ENCODE measurements at places on chromosomes 12 and 14. TPM values are rescaled to one million over a fixed set of nuclear protein-coding genes. Genes with fewer than 3 reads are reported as not detected.

The LRTM2 gene
- total RNA-seq = not detected

The TM7SF3 gene
- total RNA-seq = 68.0 TPM

The AQP2 gene
- total RNA-seq = not detected

The ABCC9 gene
- total RNA-seq = 28.3 TPM

The PPFIA2 gene
- 3.3 TPM for total RNA-seq

The PRB2 gene
- total RNA-seq = not detected

The C3AR1 gene
- total RNA-seq = 0.72 TPM

The SDR39U1 gene
- total RNA-seq = 11.6 TPM

The RBP5 gene
- not detected for total RNA-seq

The KLHL33 gene
- total RNA-seq = 0.36 TPM
